Fibroblast of lung (primary cell): ENCODE measurements at places on chromosomes 13 and 19.

DNA sequence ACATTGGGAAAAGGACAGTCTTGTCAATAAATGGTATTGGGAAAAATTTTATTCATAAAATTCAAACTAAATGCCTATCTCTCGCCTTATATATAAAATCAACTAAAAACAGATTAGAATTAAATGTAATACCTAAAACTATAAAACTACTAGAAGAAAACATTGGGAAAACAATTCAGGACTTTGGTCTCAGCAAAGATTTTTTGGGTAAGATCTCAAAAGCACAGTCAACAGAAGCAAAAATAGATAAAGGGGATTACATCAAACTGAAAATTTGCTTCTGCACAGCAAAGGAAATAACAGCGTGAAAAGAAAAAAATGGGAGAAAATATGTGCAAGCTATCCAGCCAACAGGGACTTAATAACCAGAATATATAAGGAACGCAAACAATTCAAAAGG lies 24.3 kb upstream of the ZC3H13 start:
- no peak for DNase-seq

GRCh38 chr13:24281188-24282008 lies 28.0 kb upstream of the C1QTNF9 start:
- no peak for DNase-seq

- no peak for DNase-seq
Observed at GRCh38 chr13:36815062-36815461, 4.0 kb upstream of the RFXAP start.

- DNase-seq, result no peak
Observed at GRCh38 chr13:37596805-37597204, 1.8 kb downstream of the POSTN start.
